ENCODE measurements at places on chromosomes 1 and 21. TPM values are rescaled to one million over a fixed set of nuclear protein-coding genes. Genes with fewer than 3 reads are reported as not detected.

DNA sequence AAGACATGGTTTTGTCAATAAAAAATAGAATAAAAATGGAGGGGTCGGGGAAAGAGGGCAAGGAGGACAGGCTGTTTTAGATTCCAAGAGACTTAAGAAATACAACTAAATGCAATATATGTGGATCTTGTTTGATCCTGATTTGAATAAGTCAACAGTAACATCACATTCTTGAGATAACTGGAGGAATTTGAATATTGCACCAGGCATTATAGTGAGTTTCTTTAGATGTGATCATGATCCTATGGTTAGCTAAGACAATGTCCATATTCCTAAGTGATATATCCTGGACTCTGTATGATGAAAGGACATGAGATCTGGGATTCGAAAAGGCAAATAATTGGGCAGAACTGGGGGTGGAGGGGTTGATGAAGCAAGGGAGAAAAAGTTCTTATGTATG, 311.8 kb downstream of the PLPP3 start:
- DNase-seq: no peak

- DNase-seq: no peak
These were observed 35.0 kb upstream of the ARHGAP29 start for GRCh38 chr1:94272388-94272787.

GRCh38 chr1:99818063-99818699, 32.0 kb upstream of the AGL start:
- DNase-seq: no peak

DNA sequence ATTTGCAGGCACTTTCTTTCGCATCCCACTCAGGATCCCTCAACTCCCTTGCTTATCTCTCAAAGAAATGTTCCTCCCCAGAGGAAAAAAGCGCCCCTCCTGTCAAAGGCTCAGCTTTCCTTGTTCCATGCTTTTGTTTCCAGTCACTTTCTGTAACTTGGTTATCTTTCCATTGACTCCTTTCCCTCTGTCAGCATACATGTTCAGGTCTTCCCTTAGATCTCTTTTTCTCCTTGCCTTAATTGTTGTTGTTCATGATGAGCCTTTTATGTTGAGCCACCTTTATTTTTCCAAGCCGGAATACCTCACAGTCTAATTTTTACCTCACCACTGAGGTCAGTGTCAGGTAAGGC, 46.5 kb upstream of the PODN start:
- no peak for DNase-seq

DNA sequence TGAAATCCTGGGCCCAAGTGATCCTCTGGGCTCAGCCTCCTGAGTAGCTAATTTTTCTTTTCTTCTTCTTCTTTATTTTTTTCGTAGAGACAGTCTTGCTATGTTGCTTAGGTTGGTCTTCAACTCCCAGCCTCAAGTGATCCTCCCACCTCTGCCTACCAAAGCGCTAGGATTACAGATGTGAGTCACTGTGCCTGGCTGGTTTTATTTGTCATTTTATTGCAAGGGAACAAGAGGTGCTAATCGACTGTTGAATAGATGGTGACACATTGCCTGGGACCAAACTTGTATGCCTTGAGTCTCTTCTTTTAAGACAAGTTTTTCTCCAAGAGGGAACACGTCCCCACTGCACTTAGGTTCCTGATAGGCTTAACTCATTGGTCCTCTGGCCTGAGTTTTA, 20.0 kb upstream of the KLHDC8A start:
- no peak for DNase-seq

DNA sequence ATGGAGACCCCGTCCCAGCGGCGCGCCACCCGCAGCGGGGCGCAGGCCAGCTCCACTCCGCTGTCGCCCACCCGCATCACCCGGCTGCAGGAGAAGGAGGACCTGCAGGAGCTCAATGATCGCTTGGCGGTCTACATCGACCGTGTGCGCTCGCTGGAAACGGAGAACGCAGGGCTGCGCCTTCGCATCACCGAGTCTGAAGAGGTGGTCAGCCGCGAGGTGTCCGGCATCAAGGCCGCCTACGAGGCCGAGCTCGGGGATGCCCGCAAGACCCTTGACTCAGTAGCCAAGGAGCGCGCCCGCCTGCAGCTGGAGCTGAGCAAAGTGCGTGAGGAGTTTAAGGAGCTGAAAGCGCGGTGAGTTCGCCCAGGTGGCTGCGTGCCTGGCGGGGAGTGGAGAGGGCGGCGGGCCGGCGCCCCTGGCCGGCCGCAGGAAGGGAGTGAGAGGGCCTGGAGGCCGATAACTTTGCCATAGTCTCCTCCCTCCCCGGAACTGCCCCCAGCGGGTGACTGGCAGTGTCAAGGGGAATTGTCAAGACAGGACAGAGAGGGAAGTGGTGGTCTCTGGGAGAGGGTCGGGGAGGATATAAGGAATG, 505 bp downstream of the LMNA start:
- DNase-seq: no peak

GRCh38 chr1:156368889-156369684, at the start of gene RHBG:
TSS of gene RHBG (plus strand) at chr1:156369211. CDS start at chr1:156369250, 39 bp downstream.
- DNase-seq: no peak

DNA sequence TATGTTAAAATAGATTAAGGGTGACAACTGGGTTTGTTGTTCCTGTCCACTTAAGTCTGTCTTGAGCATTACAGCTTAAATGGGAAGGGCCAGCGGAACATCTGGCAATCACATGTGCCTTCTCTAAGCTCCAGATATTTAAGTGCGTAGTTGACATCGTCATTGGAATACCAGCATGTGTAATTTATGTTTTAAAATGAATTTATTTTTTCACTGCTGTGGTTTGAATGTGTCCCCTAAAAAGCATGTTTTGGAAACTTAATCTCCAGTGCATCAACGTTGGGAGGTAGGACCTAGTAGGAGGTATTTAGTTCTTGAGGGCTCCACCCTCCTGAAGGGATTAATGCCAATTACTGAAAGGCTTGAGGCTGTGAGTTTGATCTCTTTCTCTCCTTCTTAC, 13.4 kb downstream of the ZCCHC17 start:
- DNase-seq: no peak

DNA sequence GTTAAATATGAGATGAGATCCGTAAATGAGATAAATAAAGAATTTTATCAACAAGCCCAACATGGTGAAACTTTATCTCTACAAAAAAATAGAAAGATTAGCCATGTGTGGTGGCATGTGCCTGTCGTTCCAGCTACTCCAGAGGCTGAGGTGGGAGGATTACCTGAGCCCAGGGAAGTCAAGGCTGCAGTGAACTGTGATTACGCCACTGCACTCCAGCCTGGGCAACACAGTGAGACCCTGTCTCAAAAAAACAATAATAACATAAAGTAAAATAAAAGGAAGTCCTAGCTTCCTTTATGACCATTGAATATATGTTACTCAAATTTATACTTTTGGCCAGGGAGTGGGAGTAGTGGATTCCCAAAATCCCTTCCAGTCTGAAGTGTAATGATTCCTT, 48.7 kb upstream of the TEKT2 start:
- DNase-seq: no peak

GRCh38 chr1:1205769-1206375, 520 bp downstream of the TNFRSF18 start:
- no peak for DNase-seq

- DNase-seq: no peak
These were observed 126.2 kb upstream of the LRRC7 start for GRCh38 chr1:69441496-69441895.

DNA sequence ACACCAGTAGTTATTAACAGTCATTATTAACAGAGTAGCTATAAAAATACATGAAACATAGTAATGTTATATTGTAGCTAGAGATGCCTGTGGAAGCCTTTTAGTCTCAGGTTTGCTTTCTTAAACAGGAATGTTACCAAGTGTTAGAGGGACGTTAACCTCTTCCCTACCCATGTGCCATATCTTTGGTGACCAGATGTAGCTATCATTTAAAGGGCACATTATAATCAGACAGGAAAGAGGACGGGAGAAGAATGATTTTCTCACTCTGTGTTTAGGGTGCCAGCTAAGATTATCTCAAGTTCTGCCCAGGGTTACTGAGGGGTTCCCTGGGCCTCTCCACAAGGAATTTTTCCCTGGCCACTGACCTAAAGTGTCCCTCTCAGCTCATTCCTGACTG, 20.9 kb upstream of the UBL4B start:
- no peak for DNase-seq

GRCh38 chr1:7644961-7645750, 125.9 kb upstream of the VAMP3 start:
- no peak for DNase-seq

DNA sequence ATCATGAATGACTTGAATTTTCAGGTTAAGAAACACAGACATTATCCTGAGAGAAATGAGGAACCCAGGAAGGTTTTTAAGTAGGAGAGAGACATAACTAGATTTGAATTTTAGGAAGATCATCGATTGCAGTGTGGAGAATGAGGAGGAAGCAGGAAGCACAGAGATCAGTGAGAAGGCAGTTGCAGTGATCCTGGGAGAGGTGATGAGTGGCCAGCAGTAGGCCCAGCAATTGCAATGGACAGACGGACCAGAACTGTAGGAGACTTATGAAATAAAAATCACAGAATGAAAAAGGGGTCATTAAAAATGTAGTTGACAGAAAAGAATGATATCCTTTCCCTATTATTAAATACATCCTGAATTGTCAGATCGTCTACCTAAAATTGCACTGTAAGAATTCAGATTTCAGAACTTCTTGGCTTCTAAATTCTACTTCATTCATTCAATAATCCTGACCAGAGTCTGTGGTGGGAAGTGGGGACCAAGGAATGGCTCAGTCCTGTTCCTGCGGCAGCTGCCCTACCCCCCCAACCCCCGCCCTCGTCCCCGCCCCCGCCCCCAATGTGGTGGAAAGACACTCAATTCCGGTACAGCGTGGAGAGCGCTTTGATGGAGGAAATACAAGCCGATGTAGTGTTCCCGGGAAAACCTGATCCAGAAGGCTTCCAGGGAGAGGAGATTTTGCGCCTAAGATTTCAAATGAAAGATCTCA, 35.1 kb downstream of the SLC2A1 start:
- DNase-seq: no peak

GRCh38 chr1:193543259-193543658, 356.8 kb upstream of the B3GALT2 start:
- no peak for DNase-seq

- DNase-seq: no peak
These were observed 11.2 kb upstream of the CREG1 start for GRCh38 chr1:167564612-167565270.

DNA sequence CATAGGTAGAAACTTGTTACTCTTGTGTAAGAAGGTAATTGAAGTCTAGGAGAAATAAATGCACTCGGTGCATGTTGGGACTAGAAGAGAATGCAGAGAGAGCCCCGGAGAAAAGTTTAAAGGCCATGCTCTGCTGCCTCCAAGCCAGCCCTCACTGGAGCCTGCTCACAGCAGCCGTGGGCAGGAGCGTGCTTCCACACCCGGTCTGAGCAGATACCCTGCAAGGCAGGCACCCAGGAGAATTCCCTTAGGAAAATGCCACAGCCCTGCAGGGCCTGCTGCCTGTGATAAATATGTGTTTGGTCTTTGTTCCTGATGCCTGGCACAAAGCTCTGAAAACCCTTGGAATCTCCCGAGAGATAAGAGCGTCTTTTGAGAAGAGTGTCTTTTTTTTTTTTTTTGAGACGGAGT, 22.8 kb downstream of the C2CD2 start:
- no peak for DNase-seq

DNA sequence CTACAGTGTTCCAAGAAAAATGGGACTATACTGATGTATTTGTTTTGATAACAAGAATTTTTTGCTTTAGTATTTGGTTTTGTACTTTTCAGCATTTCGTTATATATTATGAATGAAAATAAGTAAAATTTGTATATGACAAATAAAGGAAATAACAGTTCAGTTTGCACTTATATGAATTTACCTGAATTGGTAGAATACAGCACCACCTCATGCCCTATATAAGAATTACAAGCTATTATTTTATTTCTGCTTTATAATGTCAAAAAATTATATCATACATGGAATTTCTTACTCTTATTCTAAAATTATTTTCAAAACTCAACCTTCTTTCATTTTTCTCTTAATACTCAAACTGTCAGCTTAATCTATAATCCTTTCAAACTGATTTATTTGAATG, 14.6 kb downstream of the EFCAB7 start:
- DNase-seq: no peak

DNA sequence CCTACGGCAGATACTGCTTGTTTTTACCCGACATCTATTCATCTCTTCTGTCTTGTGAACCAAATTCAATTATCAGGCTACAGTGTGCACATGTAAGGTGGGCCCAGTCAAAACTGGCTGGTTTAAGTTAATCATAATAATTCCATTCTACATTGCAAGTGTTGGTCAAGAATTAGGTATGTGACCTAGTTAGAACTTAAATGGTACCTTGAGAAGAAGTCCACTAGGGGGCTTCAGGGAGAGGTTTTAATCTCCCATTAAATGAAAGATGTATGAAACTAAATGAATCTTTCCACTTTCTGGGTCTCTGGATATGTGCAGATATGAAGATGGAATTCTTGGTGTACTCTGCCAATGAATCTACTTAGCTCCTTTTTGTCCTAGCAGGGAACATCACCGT, 187.1 kb downstream of the CDC42BPA start:
- DNase-seq: no peak

DNA sequence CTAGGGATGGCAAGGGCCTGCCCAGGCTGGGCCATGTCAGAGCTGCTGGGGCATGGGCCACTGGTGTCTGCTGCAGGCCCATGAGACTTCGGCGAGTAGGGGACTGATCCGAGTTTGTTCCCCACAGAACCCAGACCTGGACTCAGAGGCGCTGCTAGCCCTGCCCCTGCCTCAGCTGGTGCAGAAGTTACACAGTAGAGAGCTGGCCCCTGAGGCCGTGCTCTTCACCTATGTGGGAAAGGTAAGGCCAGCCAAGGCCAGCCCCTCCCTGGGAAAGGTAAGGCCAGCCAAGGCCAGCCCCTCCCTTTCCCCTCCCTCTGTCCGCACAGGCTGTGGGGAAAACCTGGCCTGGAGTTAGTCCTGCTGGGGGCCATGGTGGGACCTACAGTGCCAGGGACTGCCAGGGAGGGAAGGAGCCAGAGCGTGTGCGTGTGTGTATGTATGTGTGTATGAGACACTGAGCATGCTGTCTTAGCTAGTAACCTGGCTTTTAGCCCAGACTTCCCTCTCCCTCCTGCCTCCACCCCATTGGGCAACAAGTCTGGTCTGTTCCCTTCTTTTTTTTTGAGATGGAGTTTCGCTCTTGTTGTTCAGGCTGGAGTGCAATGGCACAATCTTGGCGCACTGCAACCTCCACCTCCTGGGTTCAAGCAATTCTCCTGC, 8.0 kb downstream of the FAAH start:
- no peak for DNase-seq

GRCh38 chr1:116767782-116768382, 13.7 kb downstream of the CD2 start:
- DNase-seq: no peak

- no peak for DNase-seq
These were observed 60.7 kb upstream of the CDC42BPA start for GRCh38 chr1:227378871-227379554.

GRCh38 chr21:29529139-29529538, 230.4 kb downstream of the BACH1 start:
- DNase-seq: no peak

The P3R3URF gene
- not detected for total RNA-seq

The VSIG8 gene
- total RNA-seq: not detected

The KRTAP19-3 gene
- total RNA-seq: not detected

The CRYAA gene
- not detected for total RNA-seq

The CXADR gene
- total RNA-seq: 0.26 TPM

The C4BPA gene
- not detected for total RNA-seq
